ENCODE measurements at places on chromosomes 11 and 22.

DNA sequence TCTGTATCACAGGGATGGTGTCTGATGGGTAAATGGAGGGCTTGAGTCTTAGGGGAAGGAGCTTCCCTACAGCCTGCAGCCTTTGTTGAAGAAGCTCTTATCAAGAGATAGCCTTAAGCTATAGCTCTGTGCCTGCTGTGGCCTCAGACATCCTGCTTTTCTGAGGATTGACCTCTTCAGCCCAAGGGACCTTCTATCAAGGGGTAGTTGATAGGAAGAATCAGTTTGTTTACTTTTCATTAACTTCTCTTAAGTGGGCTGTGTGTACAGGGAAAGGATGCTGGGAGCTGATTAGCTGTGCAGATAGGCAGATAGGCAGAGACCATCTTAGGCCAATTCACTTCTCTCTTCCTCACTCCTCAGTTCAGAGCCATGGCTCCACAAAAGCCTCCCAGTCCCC lies 151.8 kb upstream of the CADM1 start:
- DNase-seq, result no peak

GRCh38 chr11:21897752-21898151 lies 295.1 kb upstream of the ANO5 start:
- DNase-seq, result no peak

DNA sequence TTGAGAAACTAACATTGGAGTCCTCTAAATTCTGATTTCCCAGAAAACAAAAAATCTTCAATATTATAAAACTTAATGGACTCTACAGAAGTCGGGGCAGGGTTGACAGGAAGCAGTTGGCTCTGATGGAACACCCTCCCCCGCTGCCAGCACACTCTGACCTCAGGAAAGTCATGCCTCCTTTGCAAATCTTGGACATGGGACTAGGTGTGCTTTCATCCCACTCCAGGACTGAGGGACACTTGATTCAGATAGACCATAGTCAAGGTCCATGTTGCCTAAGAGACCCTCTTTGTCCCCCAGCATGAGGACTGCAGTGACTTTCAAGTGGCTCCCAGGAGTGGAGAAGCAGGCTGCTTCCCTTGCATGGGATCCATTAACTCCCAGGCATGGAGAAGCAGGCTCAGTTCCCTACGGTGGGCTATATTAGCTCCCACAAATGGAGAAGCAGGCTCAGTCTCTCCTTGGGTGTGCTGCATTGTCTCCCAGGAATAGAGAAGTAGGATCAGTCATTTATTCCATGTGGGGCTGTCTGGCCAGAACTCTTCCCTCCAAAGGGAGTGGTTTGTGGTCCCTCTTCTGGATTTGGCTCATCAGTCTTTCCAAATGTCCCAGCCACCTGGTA lies 38.3 kb downstream of the C22orf31 start:
- no peak for DNase-seq

GRCh38 chr11:2263724-2264360 lies 6.5 kb downstream of the ASCL2 start:
- no peak for DNase-seq

- no peak for DNase-seq
Measured at GRCh38 chr11:124415356-124415923, 9.2 kb downstream of the OR8B4 start.

DNA sequence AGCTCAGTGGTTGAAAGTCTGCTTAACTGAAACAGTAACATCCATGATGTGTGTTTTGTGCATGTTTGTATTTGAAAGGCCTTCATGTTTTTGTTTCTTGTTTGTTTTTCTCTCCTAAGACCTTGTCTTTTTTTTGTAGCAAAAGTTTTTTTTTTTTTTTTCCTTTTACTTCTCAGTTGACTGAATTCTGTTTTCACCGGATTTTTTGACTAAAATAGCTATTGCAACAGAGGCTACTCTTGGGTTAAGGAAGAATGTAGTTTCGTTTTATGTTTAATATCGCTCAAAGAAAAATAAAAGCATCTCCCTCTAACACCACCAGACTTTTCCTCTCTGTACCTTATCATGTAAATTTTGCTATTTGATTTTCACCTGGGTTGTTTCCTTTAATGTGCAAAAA lies 15.1 kb downstream of the APOL6 start:
- DNase-seq, result no peak

GRCh38 chr11:30447058-30447640 lies 124.2 kb downstream of the ARL14EP start:
- no peak for DNase-seq

GRCh38 chr11:74739546-74740270 lies 8.5 kb upstream of the CHRDL2 start:
- peak; percentile 33 for DNase-seq

DNA sequence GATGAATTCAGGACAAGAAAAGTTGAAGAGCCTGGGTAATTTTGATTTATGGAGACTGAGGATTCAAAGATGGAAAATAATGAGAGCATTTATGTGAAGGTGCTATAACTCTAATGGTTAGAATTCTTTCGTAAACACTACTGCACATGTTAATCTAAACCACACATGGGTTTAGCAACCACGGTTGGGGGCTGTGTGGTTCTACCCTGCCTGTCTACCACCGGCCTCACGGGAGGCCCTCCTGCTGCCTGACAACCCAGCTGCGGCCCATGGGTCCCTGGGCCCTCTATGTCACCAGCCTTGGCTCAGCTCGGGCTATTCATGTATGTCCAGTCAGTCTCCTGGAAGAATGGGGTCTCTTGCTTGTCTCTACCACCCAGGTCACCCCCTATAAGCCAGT lies 68.5 kb upstream of the ARFGAP3 start:
- no peak for DNase-seq

DNA sequence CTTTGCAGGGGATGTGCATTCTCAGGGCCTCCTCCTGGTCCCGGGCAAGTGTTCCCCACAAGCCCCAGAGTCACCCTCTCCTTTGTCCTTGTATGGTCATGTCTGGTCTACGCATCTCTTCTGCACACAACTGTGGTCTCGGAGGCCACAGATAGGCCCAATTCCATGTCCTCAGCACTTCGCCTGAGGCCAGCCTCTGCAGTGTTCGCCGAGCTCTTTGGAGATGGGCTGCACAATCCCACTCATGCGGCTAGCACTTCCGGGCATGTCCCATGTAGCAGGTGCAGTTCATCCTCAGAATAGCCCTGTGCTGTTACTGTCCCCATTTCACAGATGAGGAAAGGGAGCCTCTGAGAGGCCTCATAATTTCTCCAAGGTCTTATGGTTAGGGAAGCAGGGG lies 7.6 kb downstream of the PARVG start:
- no peak for DNase-seq

DNA sequence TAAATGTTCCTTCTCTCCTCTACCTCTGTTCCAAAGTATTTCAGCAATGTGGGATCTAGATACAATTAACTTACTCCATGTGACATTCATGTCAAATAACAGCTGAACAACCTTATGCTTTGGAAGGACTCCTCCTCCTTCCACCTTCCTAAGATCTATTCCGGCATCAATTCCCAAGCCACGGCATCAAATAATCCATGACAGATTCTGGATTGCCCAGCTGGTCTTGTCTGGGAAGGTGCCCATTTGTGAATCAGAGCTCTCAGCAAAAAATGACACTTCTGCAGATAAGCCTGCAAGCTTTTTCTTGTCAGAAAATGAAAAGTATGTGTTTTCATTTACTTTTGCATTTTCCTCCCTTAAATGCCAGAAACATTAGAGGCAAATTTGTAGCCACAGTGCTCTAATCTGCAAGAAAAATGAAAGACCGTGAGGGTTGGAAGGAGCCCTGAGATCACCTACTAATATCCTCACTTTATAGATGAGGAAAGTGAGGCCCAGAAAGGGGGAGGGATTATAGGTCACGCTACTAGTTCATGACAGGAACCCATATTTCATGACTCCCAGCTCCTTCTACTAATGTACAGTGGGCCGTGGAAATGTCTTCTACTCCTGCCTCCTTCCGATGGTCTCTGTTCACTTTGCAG lies 124.0 kb downstream of the ME3 start:
- DNase-seq, result no peak
